ENCODE measurements at places on chromosomes 5 and 9. TPM values are rescaled to one million over a fixed set of nuclear protein-coding genes. Genes with fewer than 3 reads are reported as not detected.

The CORO2A gene
- 0.43 TPM for total RNA-seq

GRCh38 chr5:56760723-56761122 lies 54.6 kb upstream of the MAP3K1 start:
- DNase-seq: no peak

DNA sequence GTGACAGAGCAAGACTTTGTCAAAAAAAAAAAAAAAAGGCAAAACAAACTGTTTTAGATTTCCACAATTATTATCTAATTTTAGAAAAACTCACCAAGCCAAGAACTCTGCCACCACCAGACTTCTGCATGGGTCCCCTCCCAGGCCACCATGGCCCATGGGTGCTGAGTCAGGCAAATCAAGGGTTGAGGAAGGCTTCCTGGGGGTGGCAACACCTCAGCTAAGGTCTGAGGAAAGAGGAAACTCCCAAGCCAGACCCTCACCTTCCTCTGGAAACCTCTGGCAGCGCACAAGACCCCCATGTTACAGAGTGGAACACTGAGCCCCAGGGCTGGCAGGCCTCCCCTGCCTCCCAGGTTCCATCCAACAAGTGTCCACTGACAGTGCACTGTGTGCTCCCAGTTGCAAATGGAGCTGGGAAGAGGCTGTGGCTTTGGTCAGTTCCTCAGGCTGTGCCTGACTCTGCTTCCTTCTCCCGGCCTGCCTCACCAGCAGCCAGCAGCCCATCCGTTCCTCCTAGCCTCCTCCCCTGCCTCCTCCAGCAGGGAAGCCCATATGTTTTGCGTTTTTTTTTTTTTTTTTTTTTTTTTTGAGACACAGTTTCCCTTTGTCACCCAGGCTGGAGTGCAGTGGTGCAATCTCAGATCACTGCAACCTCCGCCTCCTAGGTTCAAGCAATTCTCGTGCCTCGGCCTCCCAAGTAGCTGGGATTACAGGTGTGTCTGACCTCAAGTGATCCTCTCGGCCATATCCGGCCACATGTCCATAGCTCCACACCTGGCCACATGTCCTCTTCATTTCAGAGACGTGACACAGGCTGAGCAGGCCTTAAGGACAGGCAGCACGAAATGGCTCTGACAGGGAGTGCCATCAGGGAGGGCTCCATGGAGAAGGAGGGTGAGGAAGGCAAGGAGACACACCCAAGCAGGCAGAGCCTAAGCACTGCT lies 3.5 kb upstream of the SUSD3 start:
- DNase-seq: no peak

GRCh38 chr9:76396597-76396996 lies 2.4 kb upstream of the RFK start:
- DNase-seq: no peak

- DNase-seq: no peak
Measured at GRCh38 chr9:31390403-31391025, 993.9 kb upstream of the ACO1 start.

GRCh38 chr9:93156475-93157008 lies 22.5 kb upstream of the NINJ1 start:
- DNase-seq: no peak

DNA sequence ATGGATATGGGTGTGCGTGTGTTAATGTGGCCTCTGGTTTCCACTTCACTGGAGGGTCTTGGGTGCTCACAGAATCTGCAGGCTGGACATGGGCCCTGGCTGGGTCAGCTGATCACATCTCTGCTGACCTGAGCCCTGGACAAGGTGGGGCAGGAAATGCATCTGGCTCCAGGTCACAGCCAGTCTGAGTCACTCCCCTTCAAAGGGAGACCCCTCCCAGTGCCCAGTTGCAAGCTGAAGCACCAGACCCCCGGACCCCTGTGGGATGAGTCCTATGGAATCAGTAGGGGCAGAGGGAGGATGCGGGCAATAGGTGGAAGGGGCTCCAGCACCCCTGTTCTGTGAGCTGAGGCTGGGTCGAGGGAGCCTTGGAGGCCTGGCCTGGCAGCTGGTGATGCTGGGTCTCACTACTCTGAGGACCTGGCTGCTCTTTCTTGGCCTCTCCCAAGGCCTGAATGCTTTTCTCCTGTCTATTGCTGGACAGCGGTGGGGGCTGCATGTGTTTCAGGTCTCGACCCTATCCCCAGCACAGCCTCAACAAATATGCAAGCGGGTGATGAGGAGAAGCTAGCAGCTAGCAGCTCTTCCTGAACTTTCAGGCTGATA lies 54.5 kb downstream of the PHF2 start:
- peak; percentile 33 for DNase-seq

- DNase-seq: no peak
Measured at GRCh38 chr5:148398698-148399121, 15.0 kb downstream of the FBXO38 start.

DNA sequence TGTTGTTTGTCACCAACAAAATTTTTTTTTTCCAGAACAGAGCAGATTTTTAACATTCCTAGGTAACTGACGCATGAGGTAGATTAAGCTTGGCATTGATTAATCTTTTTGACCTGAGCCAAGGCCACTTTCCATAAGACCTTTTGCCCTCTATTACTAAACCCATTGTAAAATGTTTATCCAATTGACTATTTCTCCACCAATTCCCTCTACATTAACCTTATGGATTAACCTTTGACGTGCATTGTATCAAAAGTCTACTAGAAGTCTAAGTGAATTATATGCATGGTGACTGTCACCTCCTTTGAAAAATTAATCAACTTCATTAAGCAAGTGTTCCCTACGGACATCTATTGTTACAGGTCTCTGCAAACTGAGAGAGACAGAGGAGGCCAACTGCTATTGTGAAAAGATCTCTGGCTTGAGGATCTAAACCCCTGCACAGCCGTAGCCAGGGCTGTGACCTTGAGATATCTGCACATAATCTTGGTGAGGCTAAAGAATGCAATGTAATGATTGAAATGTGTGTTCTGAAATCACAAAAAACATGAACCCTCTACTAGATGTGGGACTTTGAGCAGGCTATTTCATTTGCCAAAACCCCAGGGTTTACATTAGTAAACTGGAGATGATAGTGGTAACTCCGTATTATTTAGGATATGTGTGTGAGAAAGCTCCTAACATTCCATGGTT lies 632.2 kb downstream of the TLR4 start:
- no peak for DNase-seq

- DNase-seq: peak; percentile 56
Measured at GRCh38 chr5:112794410-112794809, 56.7 kb downstream of the APC start.

DNA sequence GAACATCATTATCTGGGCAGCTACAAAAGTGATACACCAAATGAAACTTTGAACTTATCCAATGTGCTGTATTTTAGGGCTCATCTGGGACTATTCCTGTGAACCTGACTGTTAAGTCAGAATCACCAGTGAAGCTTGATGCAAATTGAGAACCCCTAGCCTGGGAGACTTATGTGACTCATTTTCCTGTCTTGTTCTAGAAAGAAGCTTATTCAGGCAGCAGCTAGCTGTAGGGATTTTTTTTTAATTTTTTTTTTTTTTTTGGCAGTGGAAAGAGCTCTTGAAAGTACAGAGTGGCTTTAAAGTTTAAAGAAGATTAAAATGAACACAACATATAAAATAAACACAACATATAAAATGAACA lies 81.1 kb upstream of the TNFAIP8 start:
- DNase-seq: no peak

DNA sequence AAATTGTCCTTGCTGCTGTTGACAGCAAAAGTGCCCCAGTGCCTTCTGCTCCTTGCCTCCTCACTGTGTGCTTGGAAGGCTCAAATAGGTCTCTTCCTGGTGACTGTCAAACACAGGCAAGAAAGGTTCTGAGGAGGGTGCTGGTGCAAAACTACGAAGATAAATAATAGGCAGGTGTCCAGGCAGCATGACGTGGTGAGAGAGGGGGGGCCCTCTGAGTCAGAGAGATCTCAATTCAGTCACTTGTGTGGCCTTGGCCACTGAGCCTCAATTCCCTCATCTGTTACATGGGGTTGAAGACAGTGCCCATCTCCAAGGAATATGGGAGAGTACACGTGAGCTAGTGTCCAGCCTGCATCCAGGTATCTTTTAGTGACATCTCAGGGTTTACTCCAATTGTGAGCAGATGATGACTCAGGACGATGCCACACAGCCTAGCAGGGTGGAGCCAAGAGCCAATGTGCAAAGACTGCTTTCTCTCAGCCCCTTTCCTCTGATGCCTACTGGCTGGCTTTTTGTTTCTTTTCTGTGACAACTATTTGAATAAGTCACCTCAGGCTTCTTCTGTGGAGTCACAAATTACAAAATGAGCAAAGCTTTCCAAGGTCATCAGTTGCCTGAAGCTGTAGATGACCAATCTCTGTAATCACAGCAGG lies 29.7 kb upstream of the SMIM32 start:
- DNase-seq: no peak

DNA sequence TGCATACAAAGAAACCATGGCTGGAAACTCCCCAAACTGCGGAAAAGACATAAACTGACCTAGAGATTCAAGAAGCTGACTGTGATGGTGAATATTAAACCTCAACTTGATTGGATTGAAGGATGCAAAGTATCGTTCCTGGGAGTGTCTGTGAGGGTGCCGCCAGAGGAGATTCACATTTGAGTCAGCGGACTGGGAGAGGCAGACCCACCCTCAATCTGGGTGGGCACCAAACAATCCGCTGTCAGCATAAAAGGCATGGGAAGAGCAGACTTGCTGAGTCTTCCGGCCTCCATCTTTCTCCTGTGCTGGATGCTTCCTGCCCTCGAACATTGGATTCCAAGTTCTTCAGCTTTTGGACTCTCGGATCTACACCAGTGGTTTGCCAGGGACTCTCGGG lies 24.8 kb upstream of the WDR5 start:
- no peak for DNase-seq

The PTBP3 gene
- 17.6 TPM for total RNA-seq

- no peak for DNase-seq
Measured at GRCh38 chr5:164119806-164120447, 614.5 kb downstream of the MAT2B start.

GRCh38 chr9:100590481-100590880 lies 12.6 kb downstream of the CAVIN4 start:
- DNase-seq: no peak

- no peak for DNase-seq
Measured at GRCh38 chr5:31770998-31771397, 132.1 kb downstream of the PDZD2 start.

DNA sequence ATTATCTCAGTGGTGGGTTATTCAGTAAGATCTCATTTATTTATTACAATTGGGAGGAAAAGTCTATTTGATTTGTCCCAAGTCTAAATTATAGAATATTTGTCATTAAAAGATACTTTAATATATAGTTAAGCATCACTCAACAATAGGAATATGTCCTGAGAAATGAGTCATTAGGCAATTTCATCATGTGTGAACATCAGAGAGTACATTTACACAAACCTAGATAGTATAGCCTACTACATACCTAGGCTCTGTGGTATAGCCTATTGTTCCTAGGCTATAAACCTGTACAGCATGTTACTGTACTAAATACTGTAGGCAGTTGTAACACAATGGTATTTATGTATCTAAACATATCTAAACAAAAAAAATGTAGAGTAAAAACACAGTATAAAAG lies 135.0 kb upstream of the RASA1 start:
- DNase-seq: no peak

GRCh38 chr5:106258591-106259125 lies 1412.1 kb downstream of the EFNA5 start:
- DNase-seq: no peak

DNA sequence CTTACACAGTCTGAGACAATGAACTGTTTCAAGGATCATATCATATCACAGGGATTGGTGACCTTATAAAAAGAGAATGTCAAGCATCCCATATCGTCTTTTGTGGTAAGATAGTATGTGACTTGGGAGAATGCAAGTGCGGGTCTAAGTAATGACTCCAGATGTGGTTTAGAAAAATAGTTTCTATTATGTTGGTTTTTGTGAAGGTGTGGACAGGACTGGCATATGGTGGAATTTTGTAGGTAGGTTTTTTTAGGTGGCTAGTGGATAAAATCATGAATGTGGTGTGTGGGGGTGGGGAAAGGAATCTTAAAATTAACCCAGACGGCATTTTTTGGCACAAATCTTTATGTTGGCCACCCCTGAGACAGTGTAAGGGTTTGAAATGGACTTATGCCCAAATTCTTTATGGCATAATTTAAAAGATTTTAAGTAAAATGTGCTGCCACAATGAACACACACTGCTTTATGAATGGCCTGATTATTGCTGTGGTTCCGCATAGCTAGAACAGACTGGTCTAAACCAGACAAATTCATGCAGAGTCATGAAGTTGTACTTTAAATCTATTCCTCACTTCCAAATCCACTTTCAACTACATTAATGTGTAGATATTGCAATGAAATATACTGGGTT lies 204.8 kb upstream of the HAPLN1 start:
- no peak for DNase-seq

The NDST1 gene
- total RNA-seq: 67.8 TPM

The FOXI1 gene
- not detected for total RNA-seq

DNA sequence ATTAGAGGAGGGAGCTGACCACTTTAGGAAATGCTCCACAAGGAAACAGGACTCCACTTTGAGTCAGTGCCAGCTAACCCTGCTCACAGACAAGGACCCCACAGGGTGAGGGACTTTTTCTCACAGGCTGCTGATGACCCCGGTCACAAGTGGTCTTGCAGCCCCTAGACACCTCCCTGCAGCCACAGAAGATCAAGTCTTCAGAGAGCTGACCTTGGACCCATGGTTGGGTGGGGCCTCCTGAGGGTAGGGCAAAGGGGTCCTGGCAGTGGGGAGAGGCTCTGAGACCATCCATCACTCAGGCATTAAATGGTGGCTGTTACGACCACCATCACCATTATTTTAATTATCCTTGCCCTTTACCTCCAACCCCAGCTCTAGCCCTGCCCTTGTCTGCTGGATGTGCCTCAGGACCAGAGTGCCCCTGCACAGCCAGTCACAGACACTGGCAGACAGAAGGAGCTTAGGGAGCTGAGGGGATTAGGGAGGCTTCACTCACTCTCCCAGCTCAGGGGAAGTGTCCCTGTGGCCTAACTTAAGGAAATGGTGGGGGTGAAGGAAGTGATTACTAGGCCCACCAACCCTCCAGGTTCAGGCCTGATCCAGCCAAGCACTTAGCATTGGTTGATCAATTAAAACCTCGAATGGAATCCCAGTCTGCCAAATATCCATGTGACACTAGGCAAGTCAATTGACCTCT lies 1.6 kb downstream of the ACSL6 start:
- DNase-seq: no peak

The NOXA1 gene
- total RNA-seq: 4.3 TPM

DNA sequence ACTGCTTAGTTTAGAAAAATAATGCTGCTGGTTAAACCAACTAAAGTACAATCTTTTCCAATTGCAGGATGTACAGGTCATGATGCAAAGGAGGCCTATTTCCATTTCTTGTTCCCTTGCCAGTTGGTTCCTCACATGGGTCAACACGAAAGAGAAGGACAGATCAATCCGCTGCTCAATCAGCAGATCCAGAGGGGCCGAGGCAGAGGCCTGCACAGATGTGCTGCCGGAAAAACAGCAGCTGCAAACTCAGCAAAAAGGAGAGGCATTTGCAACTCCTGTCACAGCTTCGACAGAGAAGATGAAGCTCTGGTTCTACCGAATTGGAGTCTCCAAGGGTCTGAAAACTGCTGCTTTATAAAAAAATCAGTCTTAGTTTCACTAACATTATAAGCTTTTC lies 69.8 kb downstream of the NIPSNAP3B start:
- no peak for DNase-seq

GRCh38 chr5:115366223-115366622 lies 69.8 kb upstream of the CCDC112 start:
- DNase-seq: no peak

The ZNF300 gene
- 2.5 TPM for total RNA-seq

Measured in right cardiac atrium (tissue), 5 donors.